Renal cortex interstitium (tissue), 15 donors: ENCODE measurements at places on chromosomes 12 and 14.
A peak's percentile ranks its signal among the peaks of the same experiment; 100 is the strongest.

GRCh38 chr12:130220706-130221100 is 58.4 kb downstream of the FZD10 start:
- no peak for DNase-seq

- DNase-seq: no peak
Measured at GRCh38 chr14:87712396-87713090, 280.4 kb downstream of the GALC start.

GRCh38 chr12:1201030-1201429 is 210.0 kb downstream of the ERC1 start:
- DNase-seq: no peak

DNA sequence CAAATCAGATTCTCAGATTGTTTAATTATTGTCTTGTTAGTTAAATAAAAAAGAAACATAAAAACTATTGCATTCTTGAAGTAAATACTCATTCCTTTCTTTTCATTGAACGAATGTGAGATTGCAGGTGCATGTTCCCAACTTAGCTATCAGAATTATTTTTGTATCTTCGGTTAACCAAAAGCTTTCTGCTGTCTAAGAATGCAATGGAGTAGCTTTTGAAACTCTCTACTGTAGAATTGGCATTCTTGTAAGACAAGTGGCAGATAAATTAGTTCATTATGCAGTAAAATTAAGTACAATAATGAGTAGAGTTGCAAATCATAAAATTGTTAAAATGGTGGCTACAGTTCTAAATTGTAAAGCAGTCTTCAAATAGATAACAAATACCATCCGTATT is 298.1 kb downstream of the ACSS3 start:
- DNase-seq: no peak

DNA sequence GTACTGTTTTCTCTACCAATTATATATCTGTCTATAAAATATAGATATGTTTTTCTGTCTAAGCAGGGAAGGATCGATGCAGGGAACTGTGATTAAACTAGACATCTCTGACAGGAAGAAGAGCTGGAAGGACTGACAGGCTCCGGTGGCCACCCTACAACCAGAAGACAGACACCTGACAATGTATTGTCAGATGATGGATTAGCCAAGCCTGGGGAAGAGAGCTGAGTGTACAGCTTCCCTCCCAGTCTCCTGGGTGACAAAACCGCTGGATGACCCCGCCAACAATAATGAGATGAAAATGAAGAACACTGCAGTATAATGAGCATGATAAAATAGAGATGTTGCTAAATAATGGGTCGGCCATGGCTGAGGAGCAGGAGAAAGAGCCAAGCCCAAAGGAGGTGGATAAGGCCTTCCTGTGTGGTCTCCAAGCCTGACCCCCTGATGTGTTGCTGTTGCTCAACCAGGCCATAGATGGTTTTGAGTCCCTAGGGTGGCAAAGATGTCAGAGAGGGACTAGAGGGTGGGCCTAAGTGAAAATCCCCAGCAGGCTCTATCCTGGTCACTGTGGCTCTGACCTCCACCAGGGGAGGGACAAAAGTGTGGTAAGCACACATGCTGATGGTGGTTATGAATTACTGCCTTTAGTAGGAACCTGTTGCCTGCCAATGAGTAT is 28.2 kb downstream of the DHRS2 start:
- DNase-seq: no peak

DNA sequence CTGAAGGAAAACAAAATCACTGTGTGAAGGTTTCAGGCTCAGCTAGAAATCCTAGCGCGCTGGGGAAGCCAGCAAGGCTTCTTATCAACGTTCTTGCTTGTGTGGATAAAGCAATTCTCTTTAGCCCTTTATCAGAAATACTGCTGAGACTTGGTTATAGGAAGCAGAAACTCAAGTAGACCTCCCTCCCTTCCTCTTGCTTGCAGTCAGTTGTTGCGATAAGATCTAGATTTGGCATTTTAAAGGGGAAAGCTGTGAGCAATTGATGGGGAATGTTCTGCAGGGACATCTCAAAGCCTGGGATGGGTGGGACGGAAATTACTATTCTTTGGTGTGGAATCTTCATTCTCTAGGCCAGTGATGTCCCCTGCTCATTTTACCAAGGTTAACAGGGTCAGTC is 76.4 kb upstream of the ANO4 start:
- DNase-seq: no peak

GRCh38 chr14:74858022-74858421 is 17.9 kb downstream of the PROX2 start:
- DNase-seq: no peak

- DNase-seq: no peak
Measured at GRCh38 chr14:70886421-70887206, 20.6 kb upstream of the PCNX1 start.

DNA sequence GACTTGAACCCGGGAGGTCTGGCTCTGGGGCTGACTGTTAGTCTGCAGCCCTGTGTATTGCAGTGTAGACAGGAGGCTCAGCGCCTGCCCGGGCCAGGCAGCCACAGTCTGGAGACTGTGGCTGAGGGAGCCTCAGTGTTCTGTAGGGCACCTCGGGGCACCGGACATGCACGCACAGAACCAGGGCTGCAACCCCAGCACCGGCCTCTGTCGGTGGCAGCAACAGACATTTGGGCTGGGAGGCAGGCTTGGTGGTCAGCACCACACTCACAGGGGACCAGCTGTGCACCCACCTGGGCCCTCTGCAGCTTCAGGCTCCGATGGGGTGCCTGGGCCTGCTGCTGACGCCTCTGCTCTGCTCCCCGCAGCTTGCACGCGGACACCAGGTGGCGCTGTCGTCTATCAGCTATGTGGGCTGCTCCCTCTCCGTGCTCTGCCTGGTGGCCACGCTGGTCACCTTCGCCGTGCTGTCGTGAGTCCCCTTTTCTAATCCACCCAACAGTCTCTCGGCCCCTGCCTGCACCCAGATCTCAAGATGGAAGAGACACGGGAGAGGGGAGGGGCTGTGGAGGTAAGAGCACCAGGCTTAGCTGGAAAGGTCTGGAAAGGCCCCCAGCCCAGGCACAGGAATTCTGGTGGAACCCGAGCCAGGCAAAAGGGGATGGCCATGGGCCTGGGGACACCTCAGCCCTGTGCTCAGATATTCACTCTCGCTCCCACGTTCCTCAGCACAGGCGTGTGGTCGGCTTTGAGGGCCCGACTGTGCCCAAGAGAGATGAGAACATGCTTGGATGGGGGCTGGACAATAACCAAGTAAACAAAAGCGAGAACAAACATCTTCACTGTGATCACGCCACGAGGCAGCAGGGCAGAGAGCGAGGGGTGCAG is 151.0 kb downstream of the ADGRD1 start:
- peak; percentile 77 for DNase-seq

DNA sequence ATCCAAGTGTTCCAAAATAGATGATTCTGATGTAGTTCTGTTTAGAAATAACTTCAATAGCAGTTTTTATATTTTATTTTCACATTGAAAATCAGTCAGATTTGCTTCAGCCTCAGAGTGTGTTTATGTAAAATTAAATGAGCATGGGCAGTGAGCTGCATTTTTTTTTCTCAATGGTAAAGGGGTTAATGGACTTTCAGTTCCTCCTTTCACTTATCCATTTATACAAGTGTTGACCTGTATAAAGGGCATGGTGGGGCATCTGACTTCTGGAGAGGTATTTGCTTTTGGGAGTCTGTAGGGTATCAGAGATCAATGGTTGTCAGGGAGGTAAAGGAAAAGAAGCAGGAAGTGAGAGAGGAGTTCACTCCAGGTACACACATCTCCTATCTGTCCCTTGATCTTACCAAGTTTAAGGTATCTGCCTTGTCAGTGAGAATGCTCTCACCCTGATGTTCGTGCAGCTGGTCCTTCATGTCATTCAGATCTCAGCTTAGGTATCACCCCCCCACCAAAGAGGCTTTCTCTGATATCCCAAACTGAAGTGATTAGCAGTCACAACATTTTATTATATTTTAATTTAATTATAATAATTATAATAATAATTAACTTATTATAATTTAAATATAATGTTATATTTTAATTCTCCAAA is 181.6 kb upstream of the LMNTD1 start:
- DNase-seq: no peak

DNA sequence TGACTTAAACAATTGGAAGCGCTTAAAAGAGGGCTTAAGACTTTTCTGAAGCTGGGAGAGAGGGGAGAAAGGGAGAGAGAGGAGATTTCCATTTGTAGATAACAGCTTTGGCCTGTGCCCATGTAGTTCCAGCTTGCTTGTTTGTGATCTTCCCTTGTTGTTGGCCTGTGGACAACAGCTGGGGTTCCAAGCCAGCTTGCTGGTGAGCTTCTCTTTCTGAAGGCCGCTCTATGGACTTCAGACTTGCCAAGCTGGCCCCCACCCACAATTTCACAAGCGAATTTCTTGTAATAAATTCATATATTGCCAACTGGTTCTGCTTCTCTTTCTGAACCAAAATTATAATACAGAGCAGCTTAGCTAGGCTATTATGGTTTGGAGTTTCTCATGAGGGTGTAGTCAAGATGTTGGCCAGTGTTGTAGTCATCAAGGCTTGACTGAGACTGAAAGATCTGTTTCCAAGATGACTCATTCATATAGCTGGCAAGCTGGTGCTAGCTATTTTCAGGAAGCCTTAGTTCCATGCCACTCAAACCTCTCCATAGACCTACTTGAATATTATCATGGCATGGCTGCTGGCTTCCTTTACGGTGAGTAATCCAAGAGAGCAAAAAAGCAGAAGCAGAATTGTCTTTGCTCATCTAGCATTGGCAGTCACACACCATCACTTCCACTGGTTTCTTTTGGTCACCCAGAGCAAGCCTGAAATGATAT is 89.4 kb downstream of the ATP23 start:
- DNase-seq: no peak

DNA sequence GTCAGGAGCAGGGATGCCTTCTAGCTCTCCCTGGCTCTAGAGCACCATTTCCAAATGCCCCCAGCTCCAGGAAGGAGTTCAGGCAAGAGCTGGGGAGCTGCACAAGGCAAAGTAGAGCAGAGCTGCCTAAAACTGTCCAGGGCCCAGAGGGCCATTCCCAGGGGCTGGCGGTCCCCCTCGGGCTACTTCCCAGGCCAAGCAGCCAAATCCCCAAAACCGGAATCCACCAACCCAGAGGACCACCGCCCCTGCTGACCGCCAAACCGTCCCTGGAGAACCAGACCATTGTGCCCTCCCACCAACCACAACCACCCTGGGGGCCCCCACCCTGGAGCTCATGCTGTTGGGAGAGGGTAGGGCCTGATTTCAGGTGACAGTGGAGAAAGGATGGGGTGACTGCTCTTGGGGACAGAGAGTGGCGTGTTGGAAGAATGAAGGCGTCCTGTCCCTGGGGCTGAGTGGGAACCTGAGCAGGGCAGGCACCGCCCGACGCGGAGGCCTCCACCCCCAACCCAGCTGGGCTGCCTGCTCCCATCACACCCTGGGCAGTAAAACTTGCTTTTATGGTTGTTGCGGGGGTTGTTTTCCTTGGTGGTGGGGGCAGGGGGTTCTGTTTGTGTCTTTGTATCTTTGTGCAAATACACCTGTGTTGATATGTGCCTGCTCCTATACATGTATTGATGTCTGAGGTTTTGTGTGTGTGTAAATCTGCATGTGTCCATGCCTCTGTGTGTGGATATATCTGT is 24.0 kb upstream of the KRT78 start:
- no peak for DNase-seq

GRCh38 chr14:59247801-59248584 is 59.5 kb downstream of the DAAM1 start:
- no peak for DNase-seq

DNA sequence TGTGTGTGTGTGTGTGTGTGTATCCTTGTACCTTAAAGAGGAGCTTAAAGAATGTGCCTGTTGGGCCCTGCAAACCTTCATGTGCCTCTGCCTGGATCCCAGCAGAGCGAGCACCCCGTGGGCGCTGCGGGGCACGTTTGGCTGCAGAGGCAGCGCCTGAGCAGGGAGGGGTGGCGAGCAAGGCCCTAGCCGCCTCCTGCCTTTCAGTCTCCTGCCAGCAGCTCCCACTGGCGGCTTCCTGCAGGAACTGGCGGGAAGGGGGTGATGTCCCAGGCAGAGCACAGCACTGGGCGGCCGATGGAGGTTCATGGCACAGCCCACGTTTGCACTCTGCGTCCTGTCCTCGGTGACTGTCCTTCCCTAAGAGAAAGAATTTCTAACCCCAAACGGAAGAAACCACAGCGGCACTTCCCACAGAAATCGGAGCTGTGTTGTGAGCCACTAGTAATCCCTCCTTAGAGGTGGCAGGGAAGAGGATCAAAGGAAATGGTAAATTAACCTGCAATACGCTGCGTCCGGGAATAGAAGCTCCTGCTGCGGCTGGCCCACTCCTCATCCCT is 19.8 kb downstream of the ZBTB42 start:
- no peak for DNase-seq

GRCh38 chr14:97319691-97320090 is 522.5 kb downstream of the VRK1 start:
- DNase-seq: no peak

GRCh38 chr12:12804011-12804410 is 9.1 kb upstream of the DDX47 start:
- no peak for DNase-seq

DNA sequence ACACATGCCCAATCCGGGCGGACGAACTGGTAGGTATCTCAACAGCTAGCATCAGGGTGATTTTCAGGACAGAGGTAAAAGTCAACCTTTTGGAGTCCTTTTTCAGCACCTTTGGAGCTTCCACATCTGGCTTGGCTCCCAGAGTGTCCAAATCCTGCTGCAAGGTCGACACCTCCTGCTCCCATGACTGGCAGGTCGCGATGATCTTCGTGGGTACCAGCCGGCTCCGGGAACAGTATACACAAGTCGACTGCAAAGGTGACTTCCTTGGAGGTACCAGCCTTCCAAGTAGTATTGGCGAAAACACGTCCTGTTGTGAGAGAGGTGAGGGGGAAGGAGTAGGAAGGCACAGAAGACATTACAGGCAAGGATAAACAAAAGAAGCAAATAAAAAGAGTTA is 672.7 kb downstream of the TMEM121 start:
- DNase-seq: no peak

GRCh38 chr12:22798116-22798515 is 173.1 kb downstream of the ETNK1 start:
- DNase-seq: no peak

DNA sequence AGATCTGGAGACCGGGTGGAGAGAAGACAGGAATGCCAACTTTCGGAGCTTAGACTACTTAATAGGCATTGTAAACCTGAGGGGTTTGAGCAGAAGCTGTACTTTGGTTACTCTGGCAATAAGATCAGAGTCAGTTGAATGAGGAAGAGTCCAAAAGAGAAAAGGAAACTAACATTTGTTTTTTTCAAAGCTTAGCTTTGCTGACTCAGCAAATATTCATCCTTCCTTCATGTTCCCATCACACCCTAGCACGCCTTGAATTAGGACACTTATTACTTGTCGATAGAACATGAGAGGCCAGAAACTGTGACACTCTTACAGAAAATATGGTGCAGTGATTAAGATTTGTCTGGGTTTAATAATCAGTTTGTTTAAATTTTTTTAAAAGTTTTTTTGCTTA is 266.9 kb upstream of the ATP2B1 start:
- DNase-seq: no peak

DNA sequence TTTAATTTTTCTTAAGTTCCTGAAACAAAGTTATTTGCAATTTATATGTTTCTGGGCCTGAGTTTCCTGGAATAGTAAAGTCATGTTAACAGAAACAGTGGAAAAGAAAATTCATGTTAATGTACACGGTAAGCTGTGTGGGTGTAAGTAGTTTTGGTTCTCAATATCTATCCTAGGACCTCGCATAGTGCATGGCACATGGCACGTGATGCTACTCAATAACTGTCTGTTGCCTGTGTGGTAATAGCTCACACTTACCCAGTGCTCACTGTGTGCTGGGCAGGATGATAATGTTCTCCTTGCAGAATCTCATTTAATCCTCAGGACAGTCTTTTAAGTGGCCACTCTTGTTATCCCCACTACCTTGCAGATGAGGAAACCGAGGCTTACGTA is 100.7 kb downstream of the DUSP16 start:
- DNase-seq: no peak
